ENCODE measurements at places on chromosomes 3 and 15. TPM values are rescaled to one million over a fixed set of nuclear protein-coding genes. Genes with fewer than 3 reads are reported as not detected.

Gene RTP4
- 2.8 TPM for total RNA-seq

Gene ARIH1
- total RNA-seq, result 13.8 TPM

Gene FBXW12
- not detected for total RNA-seq

Gene PML
- total RNA-seq, result 47.4 TPM

Gene EPHA6
- total RNA-seq, result 0.13 TPM

Gene FBXO22
- 51.6 TPM for total RNA-seq

Gene FBXO40
- under 0.01 TPM for total RNA-seq

Gene CHP1
- 39.3 TPM for total RNA-seq

Gene OR5H1
- not detected for total RNA-seq

Gene KNL1
- 16.5 TPM for total RNA-seq

Gene UACA
- 441 TPM for total RNA-seq

Gene GOLGA8H
- total RNA-seq, result 1.0 TPM

Gene CTSH
- 61.1 TPM for total RNA-seq

Gene OR5K2
- not detected for total RNA-seq

Gene SLC22A13
- total RNA-seq, result 0.16 TPM

Gene CNTN4
- not detected for total RNA-seq

Gene DBR1
- total RNA-seq, result 19.3 TPM

Gene EFCAB12
- not detected for total RNA-seq

Measured in bladder microvascular endothelial cell (primary cell).